ENCODE measurements at places on chromosomes 3 and 15. TPM values are rescaled to one million over a fixed set of nuclear protein-coding genes. Genes with fewer than 3 reads are reported as not detected.

CNTN6 gene
- not detected for total RNA-seq

GRCh38 chr15:23648920-23649515, 1.4 kb upstream of the MAGEL2 start:
- no peak for ATAC-seq

GRCh38 chr15:76501726-76502125, 165.2 kb downstream of the ISL2 start:
- ATAC-seq, result no peak

HYAL3 gene
- 12.2 TPM for total RNA-seq

- no peak for ATAC-seq
Measured at GRCh38 chr15:65423150-65423975, 616 bp upstream of the IGDCC4 start.

Measured in activated T-helper 17 cell treated with anti-CD3 and anti-CD28 coated beads, Interleukin-2, amount 50 U/mL, for 72 hours (primary cell).